ENCODE measurements at places on chromosomes 5 and 9. TPM values are rescaled to one million over a fixed set of nuclear protein-coding genes. Genes with fewer than 3 reads are reported as not detected.

Gene FAM169A
- 83.1 TPM for total RNA-seq

Gene PPP3R2
- total RNA-seq, result not detected

Gene GLIPR2
- total RNA-seq, result 7.9 TPM

DNA sequence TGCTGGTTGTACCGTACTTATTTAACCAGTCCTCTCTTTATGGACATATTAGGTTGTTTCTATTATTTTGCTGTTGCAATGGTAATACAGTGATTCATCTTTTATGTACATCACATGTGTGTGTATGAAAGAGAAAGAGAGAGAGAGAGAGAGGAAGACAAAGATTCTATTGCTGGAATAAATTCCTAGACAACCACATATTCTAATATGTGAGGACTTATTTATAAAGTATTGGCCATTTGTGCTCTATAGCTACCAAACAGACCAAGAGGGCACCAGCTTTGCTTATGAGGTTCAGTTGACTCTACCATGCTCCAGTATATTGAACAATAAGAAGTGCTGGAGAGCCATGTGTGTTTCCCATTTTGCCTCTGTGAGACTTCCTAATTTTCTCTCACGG is 513.5 kb downstream of the DMAC1 start:
- DNase-seq, result no peak
- no peaks in the 10 kb centered on the region for H3K27me3 ChIP-seq
- no peak overlapping the region for H3K27ac ChIP-seq

DNA sequence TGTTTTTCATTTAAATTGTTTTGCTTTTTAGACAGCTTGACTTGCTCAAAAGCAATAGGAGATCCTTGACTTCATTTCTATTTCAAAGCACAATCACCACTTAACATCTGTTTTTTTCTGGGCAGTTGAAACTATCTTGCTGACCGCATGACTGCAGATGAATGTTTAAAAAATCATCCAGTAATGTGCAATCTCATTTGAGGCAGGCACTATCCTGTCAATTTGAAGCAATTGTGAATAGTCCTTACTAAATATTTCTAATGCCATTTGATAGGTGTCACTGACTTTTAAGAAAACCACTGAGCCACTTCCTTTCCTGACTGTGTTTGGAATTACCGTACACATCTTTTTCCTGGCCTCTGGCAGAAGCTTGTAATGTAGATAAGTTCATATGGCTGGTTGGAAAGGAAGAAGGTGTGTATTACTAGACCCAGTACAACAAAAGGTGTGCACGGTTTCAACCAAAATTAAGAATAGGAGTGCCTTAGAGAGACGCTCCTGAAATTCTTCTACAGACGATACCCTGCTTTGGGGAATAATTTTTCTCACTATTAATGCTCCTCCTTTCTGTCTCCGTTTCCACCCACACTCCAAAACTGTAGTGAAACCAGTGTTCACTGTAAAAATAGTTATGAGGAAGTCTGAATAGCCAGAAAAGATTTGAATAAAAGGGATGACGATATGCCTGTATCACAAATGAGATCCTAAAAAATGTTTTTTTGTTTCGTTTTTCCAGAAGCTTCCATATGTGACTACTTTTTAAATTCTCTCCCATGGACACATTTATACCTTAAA is 136.7 kb upstream of the MOCS2 start:
- no peaks in the 10 kb centered on the region for H3K36me3 ChIP-seq
- no peak for DNase-seq
- H3K27ac ChIP-seq, result no peak overlapping the region
- H3K27me3 ChIP-seq, result no peaks in the 10 kb centered on the region
- H3K4me3 ChIP-seq, result no peak overlapping the region

- DNase-seq, result peak; percentile 29
- H3K36me3 ChIP-seq, result no peaks in the 10 kb centered on the region
- H3K27ac ChIP-seq, result no peak overlapping the region
- H3K4me3 ChIP-seq, result no peak overlapping the region
Observed at GRCh38 chr5:180201051-180201987, 7.7 kb downstream of the RASGEF1C start.

DNA sequence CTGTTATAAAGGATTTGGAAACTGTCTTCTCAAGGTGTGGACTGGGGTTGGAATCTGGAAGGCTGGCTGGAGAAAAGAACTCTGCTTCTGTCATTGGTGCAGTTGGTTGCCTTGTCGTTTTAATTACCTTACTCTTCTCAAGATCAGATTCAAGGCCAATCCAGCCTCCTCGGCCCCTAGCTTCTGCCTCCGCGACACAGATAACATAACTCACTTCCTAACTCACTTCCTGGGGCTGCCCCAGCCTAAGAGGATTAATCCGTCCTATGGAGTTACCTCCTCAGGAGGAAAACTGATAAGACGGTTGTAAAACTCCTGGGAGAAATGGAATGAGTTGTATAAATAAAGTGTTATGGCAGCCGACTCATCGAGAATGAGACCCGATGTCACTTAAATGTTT is 389.1 kb upstream of the WWC1 start:
- H3K4me1 ChIP-seq, result peaks cover 25% of the 10 kb centered on the region
- H3K27ac ChIP-seq, result no peak overlapping the region
- H3K36me3 ChIP-seq, result no peaks in the 10 kb centered on the region
- H3K27me3 ChIP-seq, result no peaks in the 10 kb centered on the region
- no peak for DNase-seq
- no peak overlapping the region for H3K4me3 ChIP-seq

DNA sequence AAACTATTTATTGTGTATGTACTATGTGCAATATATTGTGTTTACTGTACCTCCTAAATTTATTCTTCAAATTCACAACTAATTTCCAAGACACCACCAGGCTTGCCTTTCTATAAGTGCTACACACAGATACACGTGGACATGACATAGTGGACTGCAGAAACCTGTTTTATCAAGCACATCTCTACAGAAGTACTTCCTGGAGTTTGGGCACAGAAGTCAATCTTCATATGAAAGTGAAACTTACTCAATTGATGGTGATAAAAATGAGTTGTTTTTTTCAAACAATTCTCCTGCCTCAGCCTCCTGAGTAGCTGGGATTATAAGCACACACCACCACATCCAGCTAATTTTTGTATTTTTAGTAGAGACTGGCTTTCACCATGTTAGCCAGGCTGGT is 57.6 kb downstream of the NLN start:
- no peak overlapping the region for H3K27ac ChIP-seq
- DNase-seq, result no peak

DNA sequence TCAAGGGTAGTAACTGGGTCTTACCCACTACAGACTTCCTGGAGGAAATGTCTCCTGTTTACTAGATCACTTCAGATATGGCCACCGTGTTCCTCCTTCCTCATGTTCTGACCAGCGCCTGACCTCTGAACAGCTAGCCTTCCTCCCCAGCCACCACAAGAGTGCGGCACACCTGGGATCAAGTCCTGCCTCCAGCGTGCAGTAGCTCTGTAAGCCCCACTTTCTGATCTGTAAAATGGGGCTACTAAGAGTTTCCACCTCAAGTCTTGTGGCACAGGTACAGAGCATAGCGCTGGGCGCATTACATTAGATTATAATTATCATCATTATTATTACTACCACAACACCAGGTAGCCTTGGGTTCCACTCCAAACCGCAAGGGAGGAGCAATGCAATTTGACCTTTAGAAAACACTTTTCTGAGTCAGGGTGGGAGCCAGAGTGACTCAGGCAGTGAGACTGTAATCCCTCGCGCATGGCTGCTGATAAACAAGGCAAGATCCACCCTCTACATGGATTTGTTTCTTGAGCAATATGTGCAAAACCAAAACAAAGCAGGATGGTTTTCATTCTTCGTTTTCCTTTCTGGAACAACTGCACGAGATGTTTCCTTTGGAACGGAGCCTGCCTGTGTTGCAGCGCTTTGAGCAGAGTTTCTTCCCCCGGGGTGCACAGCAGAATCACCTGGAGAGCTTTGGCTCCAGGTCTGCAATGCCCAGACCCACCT is 65.0 kb upstream of the ANGPTL2 start:
- no peaks in the 10 kb centered on the region for H3K27me3 ChIP-seq
- H3K27ac ChIP-seq, result no peak overlapping the region
- no peak for DNase-seq
- no peaks in the 10 kb centered on the region for H3K4me1 ChIP-seq
- no peaks in the 10 kb centered on the region for H3K36me3 ChIP-seq

- H3K4me1 ChIP-seq, result no peaks in the 10 kb centered on the region
- H3K27me3 ChIP-seq, result no peaks in the 10 kb centered on the region
- H3K4me3 ChIP-seq, result no peak overlapping the region
- H3K36me3 ChIP-seq, result no peaks in the 10 kb centered on the region
- DNase-seq, result no peak
- H3K27ac ChIP-seq, result no peak overlapping the region
Observed at GRCh38 chr5:6088706-6089105, 289.6 kb downstream of the MED10 start.

- H3K27ac ChIP-seq, result no peak overlapping the region
- no peaks in the 10 kb centered on the region for H3K4me1 ChIP-seq
- H3K4me3 ChIP-seq, result no peak overlapping the region
- DNase-seq, result no peak
- no peaks in the 10 kb centered on the region for H3K27me3 ChIP-seq
Observed at GRCh38 chr9:73024601-73025034, 71.8 kb upstream of the ALDH1A1 start.

GRCh38 chr5:142971303-142972013 is 201.3 kb downstream of the ARHGAP26 start:
- H3K27ac ChIP-seq, result no peak overlapping the region
- no peaks in the 10 kb centered on the region for H3K27me3 ChIP-seq
- H3K4me1 ChIP-seq, result no peaks in the 10 kb centered on the region
- H3K4me3 ChIP-seq, result no peak overlapping the region

GRCh38 chr5:110634475-110634874 is 92.0 kb downstream of the TMEM232 start:
- no peak overlapping the region for H3K27ac ChIP-seq
- no peak overlapping the region for H3K4me3 ChIP-seq

DNA sequence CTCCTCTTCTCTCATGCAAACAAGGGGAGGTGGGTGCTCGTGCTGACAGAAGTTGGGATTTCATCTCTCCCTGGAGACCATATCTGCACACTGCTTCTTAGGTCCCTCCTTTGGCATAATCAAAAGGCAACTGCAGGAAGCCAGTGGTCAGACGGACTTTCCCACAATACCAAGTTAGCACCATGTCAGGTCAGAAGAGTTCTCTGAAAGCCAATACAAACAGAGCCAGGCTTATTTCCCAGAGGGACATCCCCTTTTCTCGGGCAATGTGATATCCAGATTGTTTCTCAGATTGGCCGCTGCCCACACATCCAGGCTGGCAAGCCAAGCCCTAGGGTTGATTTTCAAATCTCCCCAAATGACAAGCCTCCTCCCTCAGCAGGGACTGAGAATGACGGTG is 241.1 kb downstream of the NFIB start:
- no peaks in the 10 kb centered on the region for H3K36me3 ChIP-seq
- no peaks in the 10 kb centered on the region for H3K27me3 ChIP-seq
- H3K4me3 ChIP-seq, result no peak overlapping the region
- H3K4me1 ChIP-seq, result no peaks in the 10 kb centered on the region
- no peak for DNase-seq
- H3K27ac ChIP-seq, result no peak overlapping the region

DNA sequence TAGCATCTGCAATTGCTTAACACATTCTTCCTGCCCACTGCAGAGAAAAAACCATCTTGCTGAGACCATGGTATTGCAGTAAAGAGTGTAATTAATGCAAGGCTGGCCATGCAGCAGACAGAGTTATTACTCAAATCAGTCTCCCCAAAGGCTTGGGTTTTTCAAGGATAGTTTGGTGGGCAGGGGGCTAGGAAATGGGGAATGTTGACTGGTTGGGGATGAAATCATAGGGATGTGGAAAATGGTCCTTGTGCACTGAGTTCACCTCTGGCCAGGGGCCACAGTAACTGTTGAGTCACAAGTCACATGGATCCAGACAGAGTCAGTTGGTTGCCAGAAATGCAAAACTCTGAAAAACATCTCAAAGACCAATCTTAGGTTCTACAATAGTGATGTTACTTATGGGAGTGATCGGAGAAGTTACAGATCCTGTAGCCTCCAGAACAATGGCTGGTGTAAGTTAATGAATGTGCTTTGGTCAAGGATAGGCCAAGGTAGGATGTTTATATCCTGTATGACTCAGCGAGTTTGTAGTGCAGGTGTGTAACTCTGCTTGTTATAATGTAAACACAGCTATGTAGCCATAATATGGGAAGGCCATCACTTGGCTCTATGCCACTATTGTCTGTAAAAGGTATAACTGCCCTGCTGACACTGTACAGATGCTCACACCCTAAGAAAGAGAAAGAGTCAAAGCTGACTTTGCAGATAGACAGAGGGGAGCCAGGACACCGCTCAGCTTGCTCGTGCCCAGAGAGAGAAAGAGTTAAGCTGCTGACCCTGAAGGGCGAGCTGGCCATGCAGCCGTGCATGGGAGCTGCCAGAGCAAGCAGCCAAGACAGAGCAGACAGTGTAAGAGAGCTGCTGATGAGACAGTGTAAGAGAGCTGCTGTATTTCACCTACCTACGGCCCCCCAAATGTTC is 27.2 kb downstream of the C9orf152 start:
- H3K27ac ChIP-seq, result no peak overlapping the region
- no peak for DNase-seq
- no peaks in the 10 kb centered on the region for H3K4me1 ChIP-seq
- no peaks in the 10 kb centered on the region for H3K27me3 ChIP-seq
- no peaks in the 10 kb centered on the region for H3K36me3 ChIP-seq

GRCh38 chr5:180643191-180643851 is 6.1 kb downstream of the FLT4 start:
- peaks cover 13% of the 10 kb centered on the region for H3K27me3 ChIP-seq
- H3K4me3 ChIP-seq, result no peak overlapping the region

- H3K27me3 ChIP-seq, result no peaks in the 10 kb centered on the region
- H3K36me3 ChIP-seq, result no peaks in the 10 kb centered on the region
- no peak overlapping the region for H3K27ac ChIP-seq
- peaks cover 5% of the 10 kb centered on the region for H3K4me1 ChIP-seq
- no peak for DNase-seq
- H3K4me3 ChIP-seq, result no peak overlapping the region
Observed at GRCh38 chr5:32953694-32954093, 242.6 kb downstream of the NPR3 start.

GRCh38 chr9:93620881-93621820 is 44.8 kb downstream of the PHF2 start:
- DNase-seq, result peak; percentile 31
- no peaks in the 10 kb centered on the region for H3K27me3 ChIP-seq
- no peaks in the 10 kb centered on the region for H3K4me1 ChIP-seq
- no peak overlapping the region for H3K27ac ChIP-seq
- H3K4me3 ChIP-seq, result no peak overlapping the region

DNA sequence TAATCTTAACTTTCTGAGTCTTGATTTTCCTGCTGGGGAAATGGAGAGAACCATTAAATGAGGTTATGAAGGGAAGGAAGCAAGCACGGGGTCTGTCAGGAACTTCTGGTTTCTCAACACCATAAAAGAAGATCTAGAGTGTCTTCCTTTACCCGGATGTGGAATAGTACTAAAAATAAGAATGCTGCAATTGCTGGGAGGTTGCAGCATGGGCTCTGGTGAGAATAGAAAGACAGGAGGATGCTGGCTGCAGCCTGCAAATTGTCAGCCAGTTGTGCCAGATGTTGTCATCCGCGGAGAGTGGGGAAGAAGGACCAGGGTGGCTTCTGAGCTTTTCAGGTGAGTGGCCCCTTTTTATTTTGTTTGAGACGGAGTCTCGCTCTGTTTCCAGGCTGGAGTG is 69.3 kb upstream of the STC2 start:
- no peak for DNase-seq
- H3K27me3 ChIP-seq, result no peaks in the 10 kb centered on the region
- no peaks in the 10 kb centered on the region for H3K4me1 ChIP-seq
- no peak overlapping the region for H3K27ac ChIP-seq
- no peak overlapping the region for H3K4me3 ChIP-seq
